Stimulated activated memory B cell treated with anti-CD40 and anti-IgM and Interleukin-4, amounts not matched to agents 10 μg/mL and 1 μg/mL and 100 μg/mL, for 72 hours (primary cell): ENCODE measurements at places on chromosomes 4 and X.

GRCh38 chr4:127249767-127250108 lies 383.0 kb upstream of the INTU start:
- no peak for ATAC-seq

DNA sequence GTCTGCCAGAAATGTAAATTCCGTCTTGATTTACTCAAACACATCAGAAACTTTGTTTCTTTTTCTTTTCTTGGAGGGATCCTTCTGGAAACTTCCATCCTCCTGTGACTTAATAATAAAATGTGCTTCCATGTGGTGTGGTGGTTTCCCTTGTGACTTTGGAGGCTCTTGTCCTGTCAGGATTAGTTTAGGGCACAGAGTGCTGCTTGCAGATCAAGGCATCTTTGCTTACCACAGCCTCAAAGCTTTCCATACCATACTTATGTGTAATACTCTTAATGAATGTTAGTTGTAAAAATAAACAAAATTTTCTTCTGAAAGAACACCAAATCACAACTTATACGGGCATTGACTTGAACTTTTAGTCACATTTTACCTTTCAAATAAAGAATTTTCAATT lies 27.4 kb downstream of the GBA3 start:
- no peak for ATAC-seq

- ATAC-seq = no peak
Measured at GRCh38 chrX:30895370-30895769, 6.3 kb upstream of the TAB3 start.

GRCh38 chr4:15717657-15718416 lies 15.0 kb downstream of the BST1 start:
- no peak for ATAC-seq

- no peak for ATAC-seq
Measured at GRCh38 chr4:108170631-108171338, 2.1 kb upstream of the LEF1 start.

- ATAC-seq = no peak
Measured at GRCh38 chr4:140096483-140096861, 57.5 kb downstream of the MAML3 start.

GRCh38 chrX:37825215-37825842 lies 22.0 kb downstream of the DYNLT3 start:
- no peak for ATAC-seq
